Activated T-helper 2 cell treated with anti-CD3 and anti-CD28 coated beads, Interferon-gamma antibody, Interleukin-2, Interleukin-4, amounts not matched to agents 10 μg/mL and 5 μg/mL and 100 μg/mL, durations not matched to agents 14 hours and 24 hours and 36 hours (primary cell): ENCODE measurements at places on chromosomes 7 and 10. TPM values are rescaled to one million over a fixed set of nuclear protein-coding genes. Genes with fewer than 3 reads are reported as not detected.

- H3K36me3 ChIP-seq, result no peaks in the 10 kb centered on the region
- no peaks in the 10 kb centered on the region for H3K4me1 ChIP-seq
- DNase-seq, result no peak
- no peak overlapping the region for H3K4me3 ChIP-seq
- no peak overlapping the region for H3K27ac ChIP-seq
Observed at GRCh38 chr10:93859049-93859655, 34.6 kb upstream of the SLC35G1 start.

GRCh38 chr10:61900829-61901792 lies at the start of gene ARID5B:
ARID5B (plus strand) TSS chr10:61901699; CDS start chr10:61901710, 11 bp downstream.
- no peaks in the 10 kb centered on the region for H3K27me3 ChIP-seq
- peak within 1 kb of the TSS; percentile 95 for H3K4me3 ChIP-seq
- H3K4me1 ChIP-seq, result peaks cover 54% of the 10 kb centered on the region

DNA sequence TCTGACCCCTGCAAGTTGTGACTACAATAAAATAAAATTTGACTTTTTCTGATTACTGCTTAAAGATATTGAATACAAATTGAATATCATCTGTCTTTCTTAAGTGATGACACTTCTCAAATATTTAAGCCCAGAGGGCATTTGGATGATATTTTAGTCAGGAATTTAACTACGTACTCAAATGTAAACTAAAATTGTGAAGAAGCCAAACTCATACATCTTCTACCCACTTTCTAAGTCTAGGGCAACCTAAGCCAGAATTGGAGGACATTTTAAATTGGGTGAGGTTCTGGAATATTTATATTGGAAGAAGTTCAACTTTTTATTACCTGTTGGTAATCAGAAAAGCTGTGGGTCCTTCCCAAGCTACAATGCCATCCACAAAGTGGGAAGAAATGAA lies 149.1 kb upstream of the WDR11 start:
- no peak for DNase-seq
- H3K36me3 ChIP-seq, result no peaks in the 10 kb centered on the region
- H3K4me3 ChIP-seq, result no peak overlapping the region
- H3K27me3 ChIP-seq, result no peaks in the 10 kb centered on the region

DNA sequence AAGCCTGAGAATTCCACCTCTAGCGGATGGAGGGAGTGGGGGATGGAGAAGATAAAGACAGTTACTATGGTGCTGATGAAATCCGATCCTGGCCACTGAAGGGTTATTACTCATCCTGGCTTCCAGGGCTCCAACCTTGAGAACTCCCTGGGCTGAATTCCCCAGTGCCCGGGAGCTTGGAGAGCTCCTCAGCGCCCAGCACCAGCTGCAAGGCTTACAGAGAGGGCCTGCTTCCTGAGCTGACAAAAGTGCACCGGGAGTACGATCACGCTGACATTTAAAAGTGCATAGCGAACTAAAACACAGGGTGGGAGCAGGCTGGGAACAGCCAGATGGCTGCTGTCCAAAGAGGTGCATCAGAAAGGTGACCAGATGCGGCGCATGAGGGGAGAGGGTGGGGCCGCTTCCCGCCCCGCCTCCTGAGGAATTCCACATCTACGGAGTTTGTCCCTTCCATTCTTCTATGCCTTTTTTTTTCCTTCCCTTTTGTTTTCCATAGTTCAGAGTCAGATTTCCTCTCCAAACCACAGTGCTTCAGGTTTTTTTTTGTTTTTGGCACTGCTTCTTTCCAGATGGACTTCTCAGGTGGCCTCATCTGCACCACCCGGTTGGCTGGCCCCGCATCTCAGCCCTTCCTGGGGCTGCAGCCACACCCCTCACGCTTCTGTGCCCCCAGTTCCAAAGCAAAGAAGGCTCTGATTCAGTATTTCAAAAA lies 62.4 kb upstream of the MKRN1 start:
- DNase-seq, result no peak
- no peaks in the 10 kb centered on the region for H3K4me1 ChIP-seq
- H3K36me3 ChIP-seq, result no peaks in the 10 kb centered on the region

DNA sequence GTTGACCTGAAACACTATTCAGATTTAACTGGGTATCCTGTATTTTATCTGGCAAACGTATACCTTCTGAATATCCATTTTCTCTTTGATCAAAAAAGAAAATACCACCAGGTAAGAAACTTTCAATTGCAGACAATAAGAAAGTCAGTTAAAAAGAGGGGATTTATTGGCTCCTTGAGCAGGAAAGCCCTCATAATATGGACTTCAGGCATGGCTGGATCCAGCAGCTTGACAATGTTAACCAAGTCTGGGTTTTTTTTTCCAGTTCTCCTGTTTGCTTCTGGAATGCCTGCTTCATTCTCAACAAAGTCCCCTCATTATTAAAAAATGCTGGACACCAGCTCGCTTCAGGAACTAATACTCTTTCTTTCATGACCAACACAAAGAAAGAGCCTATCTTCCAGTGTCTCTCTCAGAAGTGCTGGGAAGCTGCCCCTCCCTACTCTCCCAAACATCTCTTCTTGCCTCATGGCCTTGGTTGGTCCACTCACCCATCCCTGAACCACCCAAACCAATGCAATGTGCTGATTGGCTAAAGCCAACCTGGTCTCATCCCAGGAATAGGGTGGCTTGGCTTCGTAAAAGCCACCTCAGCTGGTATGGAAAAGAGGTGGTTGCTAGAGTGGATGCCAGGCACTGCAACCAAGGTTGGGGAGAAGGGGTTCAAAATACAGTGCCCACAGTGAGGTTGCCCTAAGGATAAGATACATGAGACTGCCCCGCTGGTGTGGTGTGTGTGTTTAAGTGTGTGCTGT lies 30.6 kb upstream of the WDFY4 start:
- peaks cover 27% of the 10 kb centered on the region for H3K27me3 ChIP-seq
- H3K4me1 ChIP-seq, result peaks cover 3% of the 10 kb centered on the region
- no peak for DNase-seq

DNA sequence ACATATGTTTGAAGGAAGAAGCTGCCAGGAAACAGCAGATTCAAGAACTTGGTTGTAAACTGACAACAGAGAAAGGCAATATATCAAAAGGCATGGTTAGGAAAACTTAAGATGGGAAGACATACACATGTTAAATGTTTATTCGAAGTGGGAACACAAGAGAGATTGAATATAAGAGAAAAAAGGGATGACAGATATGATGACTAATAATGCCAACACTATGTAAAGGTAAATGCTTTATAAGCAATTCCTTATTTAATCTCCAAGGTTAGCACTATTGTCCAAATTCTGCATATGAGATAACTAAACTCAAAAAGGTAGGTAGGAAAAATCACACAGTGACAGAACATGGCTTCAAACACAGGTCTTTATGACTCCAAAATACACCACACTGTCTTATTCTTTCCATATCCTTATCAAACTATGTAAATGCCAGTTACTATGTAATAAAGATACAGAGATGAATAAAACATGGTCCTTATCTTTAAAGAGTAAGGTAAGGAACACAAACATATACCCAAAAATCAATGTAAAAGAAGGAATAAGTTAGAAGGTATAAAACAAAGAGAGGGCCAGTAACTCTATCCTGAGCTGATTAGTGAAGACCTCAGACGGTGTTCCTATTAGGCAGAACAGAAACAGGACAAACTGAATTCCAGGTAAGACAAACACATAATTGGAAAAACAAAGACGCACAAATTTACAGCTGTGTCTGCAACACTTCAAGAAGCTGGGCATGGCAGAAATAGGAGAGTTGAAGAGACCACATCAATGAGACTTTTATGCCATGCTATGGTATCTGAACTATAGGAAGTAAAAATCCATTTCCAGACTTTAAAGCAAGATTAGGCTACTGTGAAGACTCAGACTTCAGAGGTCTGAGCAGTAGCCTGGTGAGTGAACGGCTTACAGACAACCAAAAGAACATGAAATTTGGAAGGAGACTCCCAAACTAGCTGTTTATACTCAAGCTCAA lies 56.1 kb downstream of the ABI1 start:
- H3K4me1 ChIP-seq, result peaks cover 55% of the 10 kb centered on the region
- no peak for DNase-seq
- peaks cover 9% of the 10 kb centered on the region for H3K36me3 ChIP-seq

GRCh38 chr10:43206391-43207235 lies 60.3 kb downstream of the RASGEF1A start:
- H3K27ac ChIP-seq, result no peak overlapping the region
- H3K27me3 ChIP-seq, result no peaks in the 10 kb centered on the region
- H3K4me1 ChIP-seq, result peaks cover 7% of the 10 kb centered on the region
- no peak overlapping the region for H3K4me3 ChIP-seq
- no peaks in the 10 kb centered on the region for H3K36me3 ChIP-seq

DNA sequence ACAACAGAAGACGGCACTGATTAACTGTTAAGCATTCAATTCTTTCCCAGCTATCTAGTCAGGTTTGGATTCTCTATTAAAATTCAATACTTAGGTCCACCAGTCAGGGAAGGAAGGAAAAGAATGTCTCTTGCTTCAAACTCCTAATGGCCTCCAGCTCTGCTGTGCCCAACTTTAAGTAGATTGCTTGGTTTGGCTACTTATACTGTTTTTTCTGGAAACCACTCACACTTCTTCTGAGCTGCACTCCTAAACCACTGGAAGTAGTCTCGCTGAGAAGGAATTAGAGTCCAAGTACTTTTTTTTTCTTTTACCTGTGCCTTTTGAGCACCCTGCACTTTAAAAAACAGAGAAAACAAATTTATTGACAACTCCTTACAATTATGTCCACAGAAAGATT lies 26.7 kb upstream of the COL1A2 start:
- no peak overlapping the region for H3K4me3 ChIP-seq
- no peaks in the 10 kb centered on the region for H3K36me3 ChIP-seq
- no peak for DNase-seq
- no peaks in the 10 kb centered on the region for H3K4me1 ChIP-seq

DNA sequence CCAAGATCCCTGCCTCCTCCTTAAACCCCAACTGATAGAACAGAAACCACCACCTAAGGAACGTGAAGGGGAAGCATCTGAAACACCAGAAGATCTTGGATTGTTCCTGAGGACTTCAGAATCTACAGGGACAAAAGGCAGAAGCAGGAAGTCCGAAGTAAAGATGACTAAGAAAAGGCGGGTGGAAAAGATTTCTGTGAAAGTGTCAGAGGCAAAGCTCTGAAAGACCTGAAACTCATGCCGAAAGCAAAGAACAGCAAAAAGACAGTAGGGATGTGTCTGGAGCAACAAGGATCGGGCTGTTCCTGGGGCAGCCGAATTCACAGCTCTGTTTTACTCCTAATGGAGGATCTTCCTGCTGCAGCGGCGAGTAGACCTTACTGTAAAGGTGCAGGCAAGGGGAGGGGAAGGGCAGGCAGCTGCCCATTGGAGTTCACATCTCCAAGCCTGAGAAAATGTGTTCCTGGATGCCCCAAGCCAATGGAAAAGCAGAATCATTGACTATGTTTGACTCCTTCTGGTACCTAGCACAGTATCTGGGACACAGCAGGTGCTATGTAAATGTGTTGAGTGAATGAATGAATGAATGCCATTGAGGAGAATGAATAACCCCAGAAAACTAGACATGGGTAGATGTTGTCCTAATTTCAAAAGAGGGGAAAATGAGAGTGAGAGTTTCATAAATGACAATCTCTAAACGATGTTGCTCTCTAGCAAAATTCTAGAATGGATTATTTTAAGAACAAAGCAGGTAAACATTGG lies 40.4 kb downstream of the PDIA4 start:
- peak overlapping the region; percentile 95 for H3K4me3 ChIP-seq
- peaks cover 38% of the 10 kb centered on the region for H3K4me1 ChIP-seq
- DNase-seq, result no peak
- H3K27me3 ChIP-seq, result peaks cover 2% of the 10 kb centered on the region
- no peaks in the 10 kb centered on the region for H3K36me3 ChIP-seq
- H3K27ac ChIP-seq, result peak overlapping the region; percentile 92

DNA sequence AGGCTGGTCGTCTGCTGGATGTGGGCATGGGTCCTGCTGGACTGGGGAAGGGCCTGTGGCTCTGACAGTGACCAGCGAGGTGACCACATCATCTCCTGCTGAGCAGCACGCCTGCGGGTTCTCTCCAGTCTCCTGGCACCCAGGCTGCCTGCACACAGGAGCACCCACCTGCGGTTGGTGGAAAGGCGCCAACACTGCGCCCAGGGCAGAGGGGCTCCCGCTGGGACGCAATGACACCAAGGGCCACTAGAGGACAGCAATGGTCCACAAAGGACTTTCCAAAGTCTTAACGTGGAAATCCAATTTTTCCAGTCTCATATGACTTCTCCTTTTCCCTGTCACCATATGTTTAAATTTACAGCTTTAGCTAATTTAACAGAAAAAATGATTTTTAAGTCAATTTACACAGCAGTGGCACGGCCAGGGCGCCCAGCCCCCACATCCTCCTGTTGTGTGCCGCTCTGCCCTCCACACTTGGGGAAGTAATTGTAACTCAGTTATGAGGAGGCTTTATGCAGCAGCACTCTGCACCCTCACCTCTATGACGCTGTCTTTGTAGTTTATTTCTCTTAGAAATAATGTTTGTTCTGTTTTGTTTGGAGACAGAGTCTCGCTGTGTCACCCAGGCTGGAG lies 38.1 kb downstream of the CFAP46 start:
- H3K4me1 ChIP-seq, result peaks cover 10% of the 10 kb centered on the region
- peak overlapping the region; percentile 4 for H3K27ac ChIP-seq
- DNase-seq, result no peak

DNA sequence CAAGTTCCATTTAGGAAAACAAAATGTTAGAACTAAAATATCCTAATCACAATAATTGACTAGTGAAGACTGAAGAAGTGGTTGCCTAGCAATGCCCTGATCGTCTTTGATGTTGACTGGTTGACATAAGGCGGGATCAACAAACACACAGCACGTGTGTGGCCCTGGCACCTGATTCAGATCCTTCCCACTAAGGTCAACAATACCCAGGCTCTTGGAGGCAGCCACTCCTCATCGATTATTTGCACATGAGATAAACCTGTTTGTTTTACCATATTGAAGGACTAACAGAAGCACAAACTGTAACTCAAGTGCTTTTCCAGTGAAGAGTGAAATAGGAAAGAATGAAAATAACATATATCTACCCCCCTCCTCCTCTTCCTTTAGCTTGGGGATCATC lies 15.6 kb downstream of the FANK1 start:
- no peaks in the 10 kb centered on the region for H3K4me1 ChIP-seq
- H3K27me3 ChIP-seq, result no peaks in the 10 kb centered on the region
- no peak for DNase-seq
- H3K4me3 ChIP-seq, result no peak overlapping the region
- H3K27ac ChIP-seq, result no peak overlapping the region
- H3K36me3 ChIP-seq, result no peaks in the 10 kb centered on the region

GRCh38 chr10:123538401-123539320 lies 127.5 kb upstream of the GPR26 start:
- H3K4me3 ChIP-seq, result no peak overlapping the region
- no peaks in the 10 kb centered on the region for H3K36me3 ChIP-seq
- no peak overlapping the region for H3K27ac ChIP-seq
- DNase-seq, result no peak

DNA sequence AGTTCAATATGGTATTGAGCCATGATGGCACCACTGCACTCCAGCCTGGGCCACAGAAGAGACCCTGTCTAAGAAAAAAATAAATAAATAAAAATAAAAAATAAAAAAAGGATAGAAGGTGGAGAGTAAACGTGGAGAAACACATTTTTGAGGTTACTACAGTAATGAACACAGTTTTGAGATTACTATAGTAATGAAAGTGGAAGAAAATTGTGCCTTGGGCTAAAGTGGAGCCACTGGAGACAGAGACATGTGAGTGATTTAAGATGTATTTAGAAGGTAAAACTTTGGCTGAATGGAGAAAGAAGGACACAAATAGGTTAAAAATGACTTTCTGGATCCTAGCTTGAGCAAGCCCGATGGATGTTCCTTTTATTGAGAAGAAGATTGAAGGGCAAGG lies 76.8 kb downstream of the HGF start:
- H3K27me3 ChIP-seq, result no peaks in the 10 kb centered on the region
- no peaks in the 10 kb centered on the region for H3K36me3 ChIP-seq
- H3K4me3 ChIP-seq, result no peak overlapping the region
- no peak overlapping the region for H3K27ac ChIP-seq
- DNase-seq, result no peak

Gene DLG5
- 6.7 and 7.8 TPM in 2 replicates for total RNA-seq

Gene DEPP1
- 0.64 and 1.5 TPM in 2 replicates for total RNA-seq

Gene ASIC3
- total RNA-seq, result 3.3 and 4.0 TPM in 2 replicates

Gene C10orf71
- not detected in 2 replicates for total RNA-seq
